ENCODE measurements at places on chromosomes 5 and 9.

DNA sequence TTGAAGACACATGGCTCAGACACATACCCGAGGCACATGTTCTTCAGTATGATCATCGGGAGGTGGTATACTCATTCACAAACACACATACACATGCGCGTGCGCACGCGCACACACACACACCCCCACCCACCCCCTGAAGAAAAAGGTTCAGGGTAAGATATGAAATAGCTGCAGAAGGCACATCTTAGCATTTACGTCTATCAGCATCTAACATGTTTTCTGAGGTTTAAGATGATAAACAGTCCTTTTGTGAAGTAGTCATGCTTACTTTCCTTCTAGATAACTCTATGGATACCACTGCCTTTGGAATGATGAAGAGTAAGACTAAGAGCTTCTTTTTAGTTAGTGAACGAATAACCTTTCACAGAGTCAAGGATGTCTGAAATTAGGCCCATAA, 105.1 kb upstream of the GNA14 start:
- no peak for DNase-seq

GRCh38 chr5:134758504-134759341, at the start of gene DDX46:
DDX46 (plus strand) TSS chr5:134758779; CDS start chr5:134758939, 160 bp downstream.
- DNase-seq = peak; percentile 94

- DNase-seq = no peak
These were observed 4.9 kb upstream of the IL4 start for GRCh38 chr5:132668706-132669454.

DNA sequence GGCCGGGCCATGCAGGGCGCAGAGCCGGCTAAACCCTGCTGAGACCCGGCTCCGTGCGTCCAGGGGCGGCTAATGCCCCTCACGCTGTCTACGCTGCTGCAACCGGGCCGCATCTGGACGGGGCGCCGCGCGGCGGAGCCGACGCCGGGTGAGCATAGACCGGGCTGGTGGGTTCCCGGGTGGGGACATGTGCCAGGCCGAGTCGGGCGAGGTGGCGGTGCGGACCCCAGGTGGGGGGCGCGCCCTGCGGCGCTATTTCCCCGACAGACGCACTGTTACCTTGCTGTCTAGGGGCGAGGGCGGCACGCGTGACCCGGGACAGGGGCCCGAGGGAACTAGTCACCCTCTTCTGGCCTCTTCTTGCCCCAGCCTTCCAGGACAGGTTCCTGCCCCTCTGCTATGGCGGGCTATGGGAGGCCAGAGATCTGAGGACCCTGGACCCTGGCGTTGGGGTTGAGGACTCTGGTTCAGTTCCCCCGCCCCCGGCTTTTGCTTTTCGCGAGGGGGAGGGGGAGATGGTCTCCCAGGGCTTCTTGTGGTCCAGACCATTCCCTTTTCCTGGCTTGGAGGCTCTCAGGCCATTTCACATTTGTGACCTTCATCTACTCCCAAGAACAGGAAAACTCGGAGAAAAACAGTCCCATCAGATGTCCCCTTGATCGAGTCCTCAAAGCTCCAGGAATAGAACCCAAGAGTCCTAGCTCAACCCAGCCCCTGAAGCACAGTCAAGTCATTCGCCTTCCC, 536 bp downstream of the SLC27A4 start:
- DNase-seq = no peak

DNA sequence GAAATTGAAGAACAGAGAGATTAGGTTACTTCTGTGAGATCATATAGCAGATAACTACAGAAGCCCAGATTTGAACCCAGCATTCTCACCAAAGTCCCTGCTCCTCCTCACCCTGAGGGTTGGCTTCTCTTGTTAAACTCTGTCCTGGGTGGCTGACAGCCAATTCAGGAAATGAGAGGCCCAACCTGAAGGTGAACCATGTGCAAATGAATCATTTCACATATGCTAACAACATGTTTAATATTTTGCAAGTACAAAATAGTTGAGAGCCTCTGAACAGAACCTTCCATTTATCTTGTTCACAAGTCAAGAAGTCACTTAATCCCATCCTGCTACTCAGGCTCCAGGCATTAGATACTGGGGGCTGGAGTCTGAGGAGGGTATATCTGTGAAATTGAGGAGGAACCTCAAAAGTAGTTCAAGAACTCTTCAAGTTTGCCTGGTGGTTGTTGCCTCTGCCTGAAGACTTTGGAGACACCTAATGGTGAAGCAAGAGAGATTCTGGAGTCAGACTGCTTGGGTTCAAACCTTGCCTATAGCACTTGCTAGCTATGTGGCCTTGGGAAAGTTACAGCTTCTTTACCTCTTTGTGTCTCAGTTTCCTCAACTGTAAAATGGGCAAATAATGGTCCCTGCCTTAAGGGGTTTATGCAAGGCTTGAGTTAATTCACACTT, 564.0 kb downstream of the PSAT1 start:
- no peak for DNase-seq

- DNase-seq = no peak
These were observed 10.5 kb upstream of the ENTREP1 start for GRCh38 chr9:69314547-69314946.

GRCh38 chr5:98214240-98215051, 559.0 kb upstream of the RGMB start:
- no peak for DNase-seq

DNA sequence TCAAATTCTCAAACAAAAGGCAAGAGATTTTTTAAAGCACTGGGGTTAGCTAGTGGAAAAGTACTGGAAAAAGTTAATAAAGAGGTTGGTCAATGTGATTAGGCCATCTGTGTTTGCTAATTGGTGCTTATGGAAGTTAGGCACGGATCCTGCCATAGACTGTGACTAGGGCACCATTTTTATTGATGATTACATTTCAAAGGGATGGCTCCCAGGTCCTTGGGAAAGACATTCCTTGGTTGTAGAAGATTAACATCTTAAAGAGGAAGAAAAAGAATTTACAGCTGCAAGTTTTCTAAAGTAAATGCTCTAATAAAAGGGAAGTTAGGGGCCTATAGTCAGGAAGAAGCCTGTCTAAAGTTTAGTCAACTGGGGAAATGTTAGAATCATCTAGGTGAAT, 1183.3 kb downstream of the DTWD2 start:
- DNase-seq = no peak

- no peak for DNase-seq
These were observed 408.1 kb upstream of the PIK3R1 start for GRCh38 chr5:67807439-67807888.

GRCh38 chr9:126805554-126806262, 868 bp downstream of the ZBTB43 start:
- peak; percentile 72 for DNase-seq

- DNase-seq = no peak
These were observed 5.6 kb upstream of the PPP2R2B start for GRCh38 chr5:146884066-146884626.

DNA sequence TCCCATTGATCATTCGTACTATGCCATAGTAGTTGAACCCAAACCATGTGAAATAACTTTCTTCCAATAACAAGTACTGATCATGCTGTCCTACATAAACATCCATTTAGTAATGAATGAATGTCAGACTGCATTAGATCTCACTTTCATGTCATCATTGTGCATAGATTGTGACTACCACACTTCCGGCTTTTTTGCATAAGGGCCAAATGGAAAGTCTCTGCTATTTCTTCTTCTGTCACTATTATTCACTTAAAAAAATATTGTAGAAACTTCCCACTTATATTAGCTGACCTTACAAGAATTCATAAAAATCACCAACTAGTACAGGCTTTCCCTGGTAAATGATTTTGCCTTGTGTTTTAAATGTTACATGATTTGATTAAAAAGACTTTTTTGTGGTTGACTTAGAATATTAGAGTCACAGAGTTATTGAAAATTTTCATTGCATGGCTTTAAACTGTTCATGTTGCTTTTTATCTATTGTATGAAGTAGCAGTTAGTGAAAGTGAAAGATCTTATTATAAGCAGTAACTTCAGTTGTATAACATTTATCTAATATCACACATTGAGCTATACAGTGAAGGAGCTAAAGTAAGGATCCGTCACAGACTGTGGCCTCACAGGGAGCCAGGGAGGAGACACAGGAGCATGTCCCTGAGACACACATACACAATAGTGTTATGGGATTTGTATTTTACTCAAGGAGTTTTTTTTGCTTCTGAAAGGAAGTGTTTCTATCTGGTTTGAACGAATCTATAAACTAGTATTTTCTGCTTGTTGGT, 33.9 kb downstream of the LMNB1 start:
- DNase-seq = no peak

DNA sequence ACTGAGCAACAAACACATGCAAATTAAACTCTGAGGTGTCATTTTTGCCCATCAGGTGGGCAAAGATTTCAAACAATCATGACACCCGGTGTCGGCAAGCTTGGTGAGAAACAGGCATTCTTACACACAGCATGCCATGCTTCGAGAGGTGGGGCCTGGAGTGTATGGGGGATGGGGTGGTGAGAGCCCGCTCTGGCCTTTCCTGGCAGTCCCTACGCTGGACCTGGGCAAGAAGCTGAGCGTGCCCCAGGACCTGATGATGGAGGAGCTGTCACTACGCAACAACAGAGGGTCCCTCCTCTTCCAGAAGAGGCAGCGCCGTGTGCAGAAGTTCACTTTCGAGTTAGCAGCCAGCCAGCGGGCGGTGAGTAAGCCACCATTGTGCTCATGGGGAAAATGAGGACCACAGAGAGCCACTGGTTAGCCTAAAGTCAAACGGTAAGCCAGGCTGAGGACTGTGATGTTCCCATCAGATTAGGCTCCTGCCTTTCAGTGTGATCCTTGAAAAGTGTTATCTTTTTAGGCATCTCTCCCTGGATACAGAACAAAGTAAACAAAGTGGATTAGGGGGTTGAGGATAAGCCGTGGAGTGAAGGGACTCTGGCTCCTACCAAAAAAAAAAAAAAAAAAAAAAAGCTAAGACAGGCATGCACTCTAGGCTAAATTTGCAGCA, 9.4 kb downstream of the MYOZ3 start:
- DNase-seq = no peak

GRCh38 chr5:154627698-154628678, 127.2 kb upstream of the LARP1 start:
- DNase-seq = no peak

DNA sequence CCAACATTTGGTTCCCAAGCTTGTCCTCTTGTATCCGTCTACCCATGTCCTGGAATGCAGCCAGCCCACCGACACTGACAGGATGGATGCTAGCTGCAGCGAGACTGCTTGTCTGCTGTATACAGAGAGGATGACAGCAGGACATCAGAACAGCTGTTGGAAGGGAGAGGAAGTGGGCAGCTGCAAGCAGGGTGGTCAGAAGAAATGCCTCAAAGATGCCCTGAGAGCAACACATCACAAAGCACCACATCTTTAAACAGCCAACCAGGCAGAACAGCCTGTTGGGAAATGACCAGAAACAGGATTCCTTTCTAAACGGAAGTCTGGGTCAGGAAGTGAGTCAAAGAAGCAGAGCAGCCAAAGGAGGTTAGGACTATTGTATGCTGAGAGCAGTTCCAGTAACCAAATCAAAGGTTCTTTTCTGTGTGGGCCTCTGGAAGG, 219.1 kb downstream of the NDUFS4 start:
- no peak for DNase-seq

GRCh38 chr9:123637945-123638634, 282.1 kb downstream of the CRB2 start:
- no peak for DNase-seq

GRCh38 chr5:66197764-66198405, 53.8 kb downstream of the SREK1 start:
- no peak for DNase-seq

DNA sequence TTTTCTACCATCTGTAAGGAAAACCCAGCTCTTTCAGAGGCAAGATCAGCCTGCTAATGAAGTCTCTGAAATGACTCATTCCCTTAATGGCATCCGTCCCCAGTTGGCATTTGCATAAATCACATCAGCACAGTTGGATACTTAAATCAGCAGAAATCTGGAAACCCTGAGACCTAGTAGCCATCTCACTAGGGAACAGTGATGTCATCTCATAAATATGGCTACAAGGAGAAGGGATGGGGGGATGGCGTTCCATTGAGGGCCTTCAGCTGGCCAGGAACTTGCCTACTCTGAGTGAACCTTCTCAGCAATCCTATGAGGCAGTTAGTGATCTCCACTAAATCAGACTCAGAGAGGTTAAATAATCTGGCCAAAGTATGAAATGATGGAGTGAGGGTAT, 81.8 kb downstream of the CMYA5 start:
- no peak for DNase-seq

GRCh38 chr9:125655691-125656410, 51.2 kb downstream of the MAPKAP1 start:
- no peak for DNase-seq

- DNase-seq = no peak
These were observed 88.5 kb upstream of the DAB2 start for GRCh38 chr5:39513236-39513635.

DNA sequence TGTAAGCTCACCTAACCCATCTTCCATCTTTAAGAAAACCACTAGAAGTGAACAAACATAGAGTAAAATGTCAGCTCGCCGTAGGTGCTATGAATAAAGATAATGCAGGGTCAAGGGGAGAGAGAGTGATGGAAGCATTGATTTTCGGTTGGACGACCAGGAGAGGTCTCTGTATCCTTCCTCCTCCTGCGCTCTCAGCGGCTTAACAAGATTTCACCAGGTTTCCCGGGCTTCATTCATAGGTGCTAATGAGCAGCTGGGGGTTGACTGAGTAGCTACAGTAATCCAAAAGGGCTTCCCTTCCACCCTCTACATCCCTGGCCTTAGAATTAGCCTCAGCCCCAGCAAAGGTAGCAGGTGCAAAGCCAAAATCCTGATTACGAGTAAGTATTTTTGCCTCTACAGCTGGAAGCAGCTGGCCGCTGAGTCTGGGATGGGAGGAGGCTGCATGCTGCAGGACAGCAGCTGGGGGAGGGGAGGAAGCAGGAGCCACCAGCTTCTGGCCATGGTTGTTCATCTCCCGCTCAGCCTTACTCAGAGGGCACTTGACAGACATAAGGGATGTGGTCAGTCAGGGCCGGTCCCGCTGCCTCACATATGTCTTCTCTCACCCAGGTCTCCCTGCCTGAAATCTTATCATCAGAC, 112.0 kb upstream of the IL12B start:
- no peak for DNase-seq

GRCh38 chr5:82639393-82640144, 361.4 kb upstream of the RPS23 start:
- DNase-seq = no peak

DNA sequence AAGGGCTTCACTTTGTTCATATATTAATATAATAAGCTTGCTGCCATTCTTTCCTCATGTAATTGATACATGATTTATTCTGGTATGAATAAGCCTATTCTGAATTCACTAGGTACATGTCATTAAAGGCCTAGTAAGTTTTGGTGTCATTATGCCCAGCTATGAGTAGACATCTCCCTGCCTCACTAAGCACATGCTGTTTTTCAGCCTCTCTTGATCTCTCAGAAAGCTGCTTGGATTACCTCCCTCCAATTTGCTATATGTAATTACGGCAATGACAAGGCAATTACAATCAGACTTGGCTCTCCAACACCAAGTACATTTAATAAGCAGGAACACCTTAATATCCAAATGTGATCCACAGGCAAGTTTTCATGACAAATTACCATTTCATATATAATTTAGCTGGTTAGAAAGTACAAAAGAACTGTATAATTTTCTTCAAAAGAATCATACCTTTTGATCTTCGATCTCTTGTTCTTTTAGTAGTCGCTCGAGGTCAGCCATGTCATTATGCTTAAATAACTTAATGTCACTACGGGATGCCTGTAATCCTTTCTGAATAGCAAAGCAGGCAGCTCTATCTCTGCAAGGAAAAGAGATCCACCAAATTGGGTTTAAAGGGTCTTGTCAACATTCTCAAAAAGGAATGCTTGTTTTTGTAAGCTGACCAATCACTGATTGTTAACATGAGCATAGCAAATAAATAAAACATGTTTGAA, 56.3 kb downstream of the SPTLC1 start:
- DNase-seq = no peak
